ENCODE measurements at places on chromosomes 6 and 20. TPM values are rescaled to one million over a fixed set of nuclear protein-coding genes. Genes with fewer than 3 reads are reported as not detected.
A peak's percentile ranks its signal among the peaks of the same experiment; 100 is the strongest.

The CDH22 gene
- total RNA-seq: 7.9 TPM

The VGLL2 gene
- not detected for total RNA-seq

GRCh38 chr20:4542270-4542669 is 179.4 kb upstream of the PRND start:
- DNase-seq: no peak

DNA sequence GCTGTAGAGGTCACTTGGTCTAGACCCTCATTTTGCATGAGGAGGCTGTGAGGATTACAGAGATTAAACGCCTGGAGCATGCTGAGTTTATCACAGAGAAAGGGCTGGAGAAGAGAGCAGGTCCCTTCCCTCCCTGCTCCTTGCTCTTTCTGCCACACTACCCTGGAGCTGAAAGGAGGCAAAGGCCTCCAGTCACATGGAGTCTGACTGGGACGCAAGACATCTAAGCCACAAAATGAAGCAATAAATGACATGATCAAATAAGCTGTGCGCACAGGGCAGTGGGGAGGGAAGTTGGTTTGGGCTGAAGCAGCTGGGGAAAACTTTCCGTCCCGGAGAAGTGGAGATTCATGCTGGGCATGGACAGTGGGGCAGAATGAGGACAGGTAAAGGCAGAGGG is 33.3 kb downstream of the ATXN1 start:
- DNase-seq: no peak

DNA sequence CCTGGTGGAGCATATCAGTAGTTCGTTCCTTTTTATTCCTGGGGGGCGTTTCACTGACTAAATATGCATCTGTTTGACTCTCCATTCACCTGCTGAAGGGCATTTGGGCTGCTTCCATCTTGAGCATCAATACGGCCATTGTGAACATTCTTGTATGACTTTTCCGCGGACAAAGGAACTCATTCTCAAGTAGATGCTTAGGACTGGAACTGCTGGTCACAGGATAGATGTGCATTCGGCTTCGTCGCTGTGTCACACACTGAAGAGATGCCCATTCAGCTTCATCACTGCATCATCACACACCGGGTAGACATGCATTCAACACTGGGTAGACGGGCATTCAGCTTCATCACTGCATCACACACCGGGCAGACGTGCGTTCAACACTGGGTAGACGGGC is 95.3 kb downstream of the TAF4 start:
- no peak for DNase-seq

- DNase-seq: no peak
Measured at GRCh38 chr20:41342474-41343464, 2.1 kb downstream of the LPIN3 start.

GRCh38 chr20:1335961-1336698 is 7.2 kb upstream of the SDCBP2 start:
- no peak for DNase-seq

The PRR18 gene
- not detected for total RNA-seq

DNA sequence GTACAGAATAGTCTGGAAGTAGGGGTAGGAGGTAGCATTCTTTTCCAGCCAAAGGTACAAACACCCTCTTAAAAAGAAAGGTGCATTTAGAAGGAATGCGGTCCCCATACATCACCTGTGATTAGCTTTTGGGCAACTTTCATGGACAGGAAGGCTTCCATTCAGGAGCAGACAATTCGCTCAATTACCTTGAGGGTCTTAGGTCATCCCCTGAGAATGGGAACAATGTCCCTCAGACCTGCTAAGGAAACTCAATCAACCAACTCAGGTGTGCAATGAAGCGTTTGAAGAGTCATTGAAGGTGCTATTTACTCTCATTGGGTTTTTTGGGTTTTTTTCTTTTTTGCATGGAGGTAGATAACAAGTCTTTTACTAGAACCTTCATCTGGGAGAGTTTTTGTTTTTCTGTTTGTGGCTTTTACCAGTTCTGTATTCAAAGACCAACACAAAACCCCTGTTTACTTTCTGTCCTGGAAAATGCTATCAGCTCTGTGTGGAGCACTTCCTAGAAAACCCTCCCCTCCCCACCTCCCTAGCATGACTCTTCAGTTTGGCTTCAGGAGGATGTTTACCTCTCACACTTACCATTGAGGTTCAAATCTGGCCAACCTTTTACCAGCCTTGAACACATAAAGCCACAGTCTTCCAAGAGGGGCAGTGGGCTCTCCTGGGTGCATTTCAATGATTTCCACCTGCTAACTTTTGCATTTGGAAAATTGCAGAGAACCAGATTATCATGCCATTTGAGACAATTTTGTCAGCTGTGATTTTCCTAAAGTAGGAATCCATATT is 271.2 kb upstream of the PRDM1 start:
- no peak for DNase-seq

The CCDC170 gene
- not detected for total RNA-seq

DNA sequence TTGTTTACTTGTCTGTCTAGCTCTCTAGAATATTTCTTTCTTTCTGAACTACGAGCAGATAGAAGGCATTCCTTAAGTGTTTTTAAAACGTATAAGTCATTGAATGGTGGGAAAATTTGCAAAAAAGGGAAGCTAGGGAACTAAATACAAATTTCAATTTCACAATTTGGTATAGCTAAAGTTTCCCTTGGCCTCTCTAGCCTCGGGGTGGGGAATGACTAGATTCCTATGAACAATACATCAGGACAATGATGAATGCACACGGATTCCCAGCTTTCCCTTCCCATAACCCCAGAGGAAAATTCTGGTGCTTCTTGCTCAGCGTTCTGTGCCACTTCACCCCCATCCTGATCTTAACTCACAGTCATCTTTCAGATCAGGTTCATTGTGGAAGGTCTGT is 113.3 kb upstream of the ASF1A start:
- DNase-seq: no peak

DNA sequence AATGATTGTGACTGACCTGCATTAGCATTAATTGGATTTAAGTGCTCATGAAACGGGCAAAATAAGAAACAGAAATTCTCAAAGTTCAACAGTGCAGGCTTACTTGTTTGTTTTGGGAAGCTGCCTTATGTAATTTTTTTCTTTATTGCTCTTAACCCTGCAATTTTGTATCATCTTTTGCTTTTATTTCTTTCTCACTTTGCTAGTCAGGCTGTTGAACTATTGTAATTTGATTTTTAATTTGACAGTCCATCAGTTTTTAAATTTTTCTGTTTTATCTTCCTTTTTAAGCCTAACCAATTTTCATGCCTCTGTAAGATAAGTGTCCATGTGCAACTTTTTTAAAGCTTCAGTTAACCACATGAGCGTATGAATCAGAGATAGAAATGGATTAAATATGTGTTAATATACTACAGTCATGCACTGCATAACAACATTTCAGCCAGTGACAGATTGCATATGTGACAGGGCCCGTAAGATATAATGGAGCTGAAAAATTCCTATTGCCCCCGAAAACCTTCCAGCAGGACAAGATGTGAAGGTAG is 44.6 kb downstream of the PEX7 start:
- DNase-seq: no peak

The MAFB gene
- 4.6 TPM for total RNA-seq

DNA sequence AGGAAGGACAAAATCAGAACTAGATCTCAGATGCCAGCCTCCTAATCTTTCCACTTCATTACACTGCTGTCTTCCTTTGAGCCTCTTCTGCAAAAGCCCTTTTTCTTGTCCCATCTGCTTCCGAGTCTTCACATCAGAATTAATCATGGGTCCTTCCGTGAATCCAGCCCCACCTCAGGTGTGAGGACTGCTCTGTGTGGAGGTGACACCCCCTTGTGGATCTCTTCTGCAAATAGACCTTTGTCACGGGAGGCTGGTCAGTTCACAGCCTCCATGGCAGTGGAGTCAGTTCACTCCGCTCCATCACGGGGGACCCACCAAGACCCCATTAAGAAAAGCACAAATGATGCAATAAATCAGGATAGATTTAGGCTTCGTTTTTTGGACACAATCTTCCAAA is 171.1 kb downstream of the ADAT2 start:
- peak; percentile 18 for DNase-seq

All from glutamatergic neuron (in vitro differentiated cells).